ENCODE measurements at places on chromosomes 6 and 20.
A peak's percentile ranks its signal among the peaks of the same experiment; 100 is the strongest.

GRCh38 chr20:24102749-24103333 lies 114.3 kb upstream of the GGTLC1 start:
- DNase-seq = no peak

DNA sequence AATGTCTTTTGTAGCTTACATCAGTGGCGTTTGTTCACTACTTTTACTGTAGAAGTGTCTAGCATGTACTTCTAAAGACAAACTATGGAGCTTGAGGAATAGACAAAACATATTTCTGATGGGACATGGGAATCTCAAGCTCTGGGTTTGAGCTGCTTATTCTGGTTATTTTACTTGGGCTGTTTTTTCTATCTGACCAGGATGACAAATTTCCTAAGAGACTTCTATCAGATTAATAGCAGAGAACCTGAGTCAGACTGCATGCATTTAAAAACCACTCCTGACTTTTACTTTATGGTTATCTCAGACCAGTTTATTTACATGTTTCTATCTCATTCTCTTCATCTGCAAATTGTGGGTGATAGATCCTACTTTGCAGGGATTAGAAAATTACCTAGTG lies 1282.3 kb upstream of the GJE1 start:
- DNase-seq = no peak

- no peak for DNase-seq
These were observed 69.3 kb downstream of the LY86 start for GRCh38 chr6:6657820-6658217.

- no peak for DNase-seq
These were observed 378.0 kb upstream of the FLRT3 start for GRCh38 chr20:14715400-14715799.

DNA sequence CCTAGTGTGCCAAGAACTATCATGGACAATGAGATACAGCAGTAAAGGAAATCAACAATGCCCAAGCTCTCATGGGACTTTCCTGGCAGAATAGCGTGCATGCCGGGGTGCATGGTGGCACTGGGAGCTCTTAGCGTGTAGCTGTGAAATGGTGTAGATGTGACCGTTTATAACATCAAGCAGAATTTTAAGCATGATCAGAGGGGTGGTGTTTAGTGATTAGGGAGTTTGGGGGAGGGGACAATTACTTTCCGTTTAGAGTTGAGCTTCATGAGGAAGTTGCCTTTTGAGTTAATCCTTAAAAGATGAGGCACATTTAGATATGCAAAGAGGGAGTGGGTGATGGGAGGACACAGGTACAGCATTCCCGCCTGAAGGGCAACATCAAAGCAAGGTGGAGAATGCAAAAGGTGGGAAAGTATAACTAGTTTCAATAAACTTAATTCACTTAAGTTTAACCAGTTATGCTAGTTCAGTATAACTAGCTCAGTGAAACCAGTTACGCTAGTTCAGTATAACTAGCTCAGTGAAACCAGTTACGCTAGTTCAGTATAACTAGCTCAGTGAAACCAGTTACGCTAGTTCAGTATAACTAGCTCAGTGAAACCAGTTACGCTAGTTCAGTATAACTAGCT lies 661.6 kb downstream of the QKI start:
- DNase-seq = no peak

- no peak for DNase-seq
These were observed 152.5 kb upstream of the GGTLC1 start for GRCh38 chr20:24141111-24141510.

GRCh38 chr20:64031822-64032314 lies 4.1 kb upstream of the C20orf204 start:
- no peak for DNase-seq

- no peak for DNase-seq
These were observed 39.4 kb upstream of the HIVEP2 start for GRCh38 chr6:142984386-142984785.

DNA sequence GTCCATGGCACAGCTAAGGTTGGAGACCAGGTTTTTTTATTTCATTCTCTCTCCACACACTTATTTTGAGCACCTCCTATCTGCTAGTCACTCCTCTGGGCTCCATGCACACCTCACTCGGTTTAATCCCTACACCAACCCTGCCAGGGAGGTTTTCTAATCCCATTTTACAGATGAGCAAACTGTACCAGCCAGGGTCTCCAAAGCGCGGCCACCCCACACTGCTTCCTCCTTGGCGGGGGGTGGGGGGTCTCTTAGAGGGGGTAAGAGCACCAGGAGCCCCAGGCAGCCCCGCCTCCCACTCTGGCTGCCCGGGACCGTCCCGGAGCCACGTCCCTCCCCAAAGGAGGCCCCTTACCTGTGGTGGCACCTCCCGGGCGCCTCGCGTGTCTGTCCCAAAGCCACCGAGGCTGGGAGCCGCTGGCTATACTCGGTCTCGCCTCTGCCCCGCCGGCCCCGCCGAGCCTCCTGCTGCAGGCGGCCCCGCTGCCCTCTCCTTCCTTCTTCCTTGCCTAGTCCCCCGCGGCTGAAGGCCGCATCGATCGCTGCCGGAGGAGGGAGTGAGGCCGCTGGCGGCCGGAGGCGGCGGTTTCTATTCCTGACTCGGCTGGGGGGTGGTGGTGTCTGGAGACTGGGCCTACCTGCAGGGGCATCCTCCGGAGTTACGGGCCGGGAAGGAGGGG lies at the start of gene KCNS1:
KCNS1 (minus strand) TSS at position 565 of the 683 bp plus-strand sequence. CDS start 1,891 bp downstream, outside the sequence.
- DNase-seq = no peak

DNA sequence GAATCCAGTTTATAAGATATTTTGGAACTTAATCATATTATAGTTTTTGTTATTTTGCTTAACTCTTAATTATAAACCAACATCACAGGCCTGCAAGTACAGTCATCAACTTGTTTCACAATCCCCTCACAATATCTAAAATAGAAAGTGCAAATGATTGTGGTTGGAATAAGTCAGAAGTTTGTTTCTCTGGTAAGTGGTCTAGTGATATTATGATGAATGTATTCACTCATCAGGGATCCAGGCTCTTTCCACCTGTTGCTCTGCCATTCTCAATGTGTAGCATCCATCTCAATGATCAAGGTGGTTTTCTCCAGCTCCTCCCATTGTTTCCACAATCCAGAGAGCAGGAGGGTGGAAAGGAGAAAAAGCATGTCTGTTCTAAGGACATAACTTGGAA lies 54.2 kb downstream of the OPN5 start:
- DNase-seq = peak; percentile 4

- no peak for DNase-seq
These were observed 64.4 kb downstream of the UBE2V1 start for GRCh38 chr20:50048420-50049166.

GRCh38 chr6:149919834-149920225 lies 3.1 kb downstream of the RAET1G start:
- DNase-seq = no peak

GRCh38 chr6:36525346-36525745 lies 21.9 kb downstream of the STK38 start:
- DNase-seq = no peak

DNA sequence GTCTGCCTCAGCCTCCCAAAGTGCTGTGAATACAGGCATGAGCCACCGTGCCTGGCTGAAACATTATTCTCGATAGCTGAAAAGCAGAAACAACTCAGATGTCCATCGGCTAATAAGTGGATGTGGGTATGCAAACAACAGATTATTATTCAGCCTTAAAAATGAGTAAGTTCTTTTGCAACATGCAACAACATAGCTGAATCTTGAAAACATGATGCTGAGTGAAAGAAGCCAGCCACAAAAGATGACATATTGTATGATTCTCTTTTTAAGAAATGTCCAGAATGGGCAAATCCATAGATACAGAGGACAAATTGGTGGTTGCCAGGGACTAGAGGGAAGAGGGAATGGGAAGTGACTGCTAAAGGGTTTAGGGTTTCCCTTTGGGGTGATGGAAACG lies 61.7 kb downstream of the RIOK1 start:
- DNase-seq = no peak
